Neuronal stem cell (in vitro differentiated cells): ENCODE measurements at places on chromosomes 6 and 20.

- no peaks in the 10 kb centered on the region for H3K27me3 ChIP-seq
- no peak for DNase-seq
- H3K27ac ChIP-seq: no peak overlapping the region
- H3K4me1 ChIP-seq: peaks cover 10% of the 10 kb centered on the region
These were observed 242.2 kb downstream of the NRN1 start for GRCh38 chr6:5764401-5764955.

GRCh38 chr20:45948742-45949541 is 14.5 kb downstream of the PCIF1 start:
- H3K27ac ChIP-seq: no peak overlapping the region
- H3K27me3 ChIP-seq: no peaks in the 10 kb centered on the region
- no peaks in the 10 kb centered on the region for H3K4me1 ChIP-seq
- DNase-seq: no peak

- H3K4me1 ChIP-seq: peaks cover 2% of the 10 kb centered on the region
- no peaks in the 10 kb centered on the region for H3K36me3 ChIP-seq
- H3K27me3 ChIP-seq: no peaks in the 10 kb centered on the region
- peak overlapping the region; percentile 43 for H3K4me3 ChIP-seq
These were observed 6.2 kb upstream of the ZNF311 start for GRCh38 chr6:29011276-29011734.

DNA sequence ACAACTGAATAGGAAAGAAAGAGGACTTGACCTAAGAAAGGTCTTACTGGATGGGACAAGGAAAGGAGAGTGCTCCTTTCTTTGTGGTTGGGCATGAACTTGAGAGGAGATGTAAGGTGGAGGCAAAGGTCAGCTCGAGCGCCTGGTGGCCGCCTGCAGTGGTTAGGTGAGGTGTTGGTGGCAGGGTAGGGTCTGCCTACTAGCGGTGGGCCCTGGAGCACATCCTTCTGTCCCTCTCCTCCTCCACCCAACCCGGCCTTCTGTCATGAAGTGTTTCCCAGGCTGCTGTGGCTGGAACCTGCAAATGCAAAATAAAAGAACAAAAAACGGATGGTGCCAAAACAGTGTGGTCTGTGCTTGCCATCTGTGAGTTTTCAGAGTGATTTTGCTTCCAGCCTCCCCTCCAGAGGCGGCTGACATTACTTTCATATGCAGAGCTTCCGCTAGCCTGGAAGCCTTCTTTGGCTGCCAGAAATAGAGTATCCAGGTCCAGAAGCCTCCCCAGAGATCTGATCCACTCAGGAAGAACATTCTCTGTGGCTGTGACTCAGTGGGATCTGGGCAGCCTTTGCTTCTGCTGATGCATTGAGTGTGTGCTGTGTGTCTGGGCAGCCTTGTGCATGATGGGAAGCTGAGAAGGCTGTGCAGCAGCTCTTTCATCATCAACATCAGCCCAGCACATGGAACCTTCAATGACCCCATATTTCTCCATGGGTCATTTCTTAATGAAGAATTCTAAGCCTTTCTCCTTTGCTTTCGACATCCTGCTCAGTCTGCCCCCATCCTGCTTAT is 79.8 kb upstream of the FAM184A start:
- DNase-seq: no peak
- no peaks in the 10 kb centered on the region for H3K36me3 ChIP-seq
- H3K4me1 ChIP-seq: no peaks in the 10 kb centered on the region
- no peak overlapping the region for H3K4me3 ChIP-seq

DNA sequence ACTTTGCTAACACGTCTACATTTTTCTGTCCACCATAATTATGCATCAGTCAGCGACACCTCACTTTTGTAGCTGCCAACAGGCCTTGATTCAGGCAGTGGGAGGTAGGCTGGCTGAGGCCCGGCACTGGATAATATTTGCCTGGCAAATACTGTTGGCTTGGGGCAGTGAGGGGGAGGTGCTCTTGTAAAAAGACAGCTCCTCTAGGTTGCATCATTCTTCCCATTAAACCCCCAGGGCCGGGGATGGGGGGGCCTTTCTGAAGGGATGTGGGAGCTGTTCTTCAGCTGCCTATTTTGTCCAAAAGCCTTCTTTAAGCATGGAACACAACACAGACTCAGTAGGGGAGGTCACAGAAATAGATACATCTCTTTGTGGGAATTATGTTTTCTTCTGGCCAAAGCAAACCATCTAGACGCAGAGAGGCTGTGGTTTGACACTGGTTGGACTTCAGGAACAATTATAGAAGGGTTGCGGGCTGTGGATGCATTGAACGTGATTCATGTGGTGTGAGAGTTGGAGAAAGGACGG is 338.3 kb upstream of the NT5E start:
- no peaks in the 10 kb centered on the region for H3K36me3 ChIP-seq
- H3K27ac ChIP-seq: peak overlapping the region; percentile 62
- no peaks in the 10 kb centered on the region for H3K4me1 ChIP-seq
- H3K4me3 ChIP-seq: no peak overlapping the region
- peak; percentile 48 for DNase-seq
- H3K27me3 ChIP-seq: no peaks in the 10 kb centered on the region

- H3K27ac ChIP-seq: peak overlapping the region; percentile 44
- peak; percentile 76 for DNase-seq
- peak overlapping the region; percentile 61 for H3K4me3 ChIP-seq
- no peaks in the 10 kb centered on the region for H3K36me3 ChIP-seq
- peaks cover 10% of the 10 kb centered on the region for H3K4me1 ChIP-seq
- H3K27me3 ChIP-seq: no peaks in the 10 kb centered on the region
These were observed 91.9 kb upstream of the SIRPA start for GRCh38 chr20:1803061-1803931.
